Central memory CD8-positive, alpha-beta T cell (primary cell): ENCODE measurements at places on chromosomes 2 and 18.

DNA sequence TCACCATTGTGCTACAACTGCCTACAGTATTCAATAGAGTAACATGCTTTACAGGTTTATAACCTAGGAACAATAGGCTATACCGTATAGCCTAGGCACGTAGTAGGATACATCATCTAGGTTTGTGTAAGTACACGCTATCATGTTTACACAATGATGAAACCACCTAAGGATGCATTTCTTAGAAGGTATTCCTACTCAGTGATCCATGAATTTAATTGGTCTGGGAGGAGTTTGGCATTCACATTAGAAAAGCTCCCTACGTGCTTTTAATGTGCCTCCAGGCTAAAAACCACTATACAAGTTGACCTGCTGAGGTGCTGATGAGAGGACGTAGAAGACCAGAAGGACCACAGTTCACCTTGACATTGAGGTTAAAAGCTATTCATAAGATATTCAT, 154.5 kb upstream of the LRRTM1 start:
- no peak for DNase-seq

DNA sequence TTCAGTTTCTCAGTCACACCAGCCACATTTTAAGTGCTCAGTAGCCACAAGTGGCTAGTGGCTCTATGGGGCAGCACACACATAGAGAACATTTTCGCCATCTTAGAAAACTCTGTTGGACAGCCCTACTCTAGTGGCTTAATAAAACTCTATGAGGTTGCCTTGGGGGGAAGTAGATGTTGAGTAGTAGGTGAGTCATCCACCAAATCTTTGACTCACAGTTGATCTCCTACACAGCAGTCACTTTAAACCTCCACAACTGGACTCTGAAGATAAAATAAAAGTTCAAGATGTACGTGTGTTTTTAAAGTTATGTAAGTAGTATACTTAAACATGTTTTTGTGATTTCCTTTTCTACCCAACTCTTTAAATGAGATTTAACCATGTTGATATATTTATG, 379.0 kb downstream of the SETBP1 start:
- no peak for DNase-seq

DNA sequence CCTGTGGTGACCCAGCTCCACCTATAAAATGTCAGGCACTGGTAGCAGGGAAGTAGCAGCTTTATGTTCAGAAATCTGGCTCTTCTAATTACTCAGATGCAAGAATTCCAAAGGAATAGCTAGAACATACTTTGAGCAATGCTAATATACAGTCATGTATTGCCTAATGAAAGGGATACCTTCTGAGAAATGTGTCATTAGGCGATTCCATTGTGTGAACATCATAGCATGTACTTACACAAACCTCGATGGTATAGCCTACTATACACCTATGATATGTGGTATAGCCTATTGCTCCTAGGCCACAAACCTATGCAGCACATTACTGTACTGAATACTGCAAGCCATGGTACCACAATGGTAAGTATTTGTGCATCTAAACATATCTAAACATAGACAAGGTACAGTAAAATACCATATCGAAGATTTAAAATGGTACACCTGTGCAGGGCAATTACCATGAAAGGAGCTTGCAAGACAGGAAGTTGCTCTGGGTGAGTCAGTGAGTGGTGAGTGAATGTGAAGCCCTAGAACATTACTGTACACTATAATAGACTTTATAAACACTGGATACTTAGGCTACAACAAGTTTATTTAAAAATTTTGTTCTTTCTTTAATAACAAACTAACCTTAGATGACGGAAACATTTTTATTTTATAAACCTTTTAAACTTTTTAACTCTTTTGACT, 50.3 kb upstream of the ETAA1 start:
- no peak for DNase-seq

DNA sequence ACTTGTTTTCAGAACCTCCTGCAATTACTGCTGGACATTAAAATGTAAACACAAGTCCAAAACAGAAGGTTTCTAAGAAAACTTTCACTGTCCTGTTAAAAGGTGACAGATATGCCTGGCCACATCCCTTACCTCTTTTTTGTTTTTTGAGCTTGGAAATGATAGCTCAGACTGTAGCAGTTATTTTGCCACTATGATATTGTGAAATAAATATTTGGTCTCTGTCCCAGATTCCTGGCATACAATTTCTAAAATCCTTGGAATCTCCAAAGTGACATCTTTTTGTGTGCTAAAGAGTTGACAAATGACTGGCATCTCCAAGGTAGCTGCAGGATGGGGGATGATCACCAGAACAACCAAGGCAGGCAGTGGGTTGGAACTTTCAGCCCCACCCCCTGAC, 16.8 kb downstream of the TPGS2 start:
- DNase-seq: no peak

- DNase-seq: no peak
These were observed 33.6 kb upstream of the B3GNT7 start for GRCh38 chr2:231361701-231362554.
